Activated naive CD8-positive, alpha-beta T cell treated with anti-CD3 and anti-CD28 coated beads, Interleukin-2, amount 50 U/mL, for 16 hours (primary cell): ENCODE measurements at places on chromosomes 11 and 22.

DNA sequence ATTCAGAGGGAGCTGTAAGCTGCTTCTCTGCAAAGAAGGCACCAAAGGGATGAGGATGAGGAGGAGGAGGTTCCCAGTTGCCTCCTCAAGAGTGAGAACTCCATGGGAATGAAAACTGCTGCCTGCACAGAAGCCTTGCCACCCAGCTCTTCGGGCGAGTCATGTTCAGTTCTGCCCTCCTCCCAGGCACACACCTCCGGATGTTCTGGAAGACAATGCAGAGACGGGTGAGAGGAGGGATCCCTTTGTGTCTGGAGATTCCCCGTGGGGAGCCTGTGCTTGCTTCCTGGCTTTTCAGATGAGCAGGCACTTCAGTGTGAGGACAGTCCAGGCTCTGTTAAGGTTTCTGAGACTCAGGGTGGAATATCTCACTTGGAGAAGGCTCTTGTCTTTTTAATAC, 295.6 kb downstream of the DDX10 start:
- DNase-seq: no peak

DNA sequence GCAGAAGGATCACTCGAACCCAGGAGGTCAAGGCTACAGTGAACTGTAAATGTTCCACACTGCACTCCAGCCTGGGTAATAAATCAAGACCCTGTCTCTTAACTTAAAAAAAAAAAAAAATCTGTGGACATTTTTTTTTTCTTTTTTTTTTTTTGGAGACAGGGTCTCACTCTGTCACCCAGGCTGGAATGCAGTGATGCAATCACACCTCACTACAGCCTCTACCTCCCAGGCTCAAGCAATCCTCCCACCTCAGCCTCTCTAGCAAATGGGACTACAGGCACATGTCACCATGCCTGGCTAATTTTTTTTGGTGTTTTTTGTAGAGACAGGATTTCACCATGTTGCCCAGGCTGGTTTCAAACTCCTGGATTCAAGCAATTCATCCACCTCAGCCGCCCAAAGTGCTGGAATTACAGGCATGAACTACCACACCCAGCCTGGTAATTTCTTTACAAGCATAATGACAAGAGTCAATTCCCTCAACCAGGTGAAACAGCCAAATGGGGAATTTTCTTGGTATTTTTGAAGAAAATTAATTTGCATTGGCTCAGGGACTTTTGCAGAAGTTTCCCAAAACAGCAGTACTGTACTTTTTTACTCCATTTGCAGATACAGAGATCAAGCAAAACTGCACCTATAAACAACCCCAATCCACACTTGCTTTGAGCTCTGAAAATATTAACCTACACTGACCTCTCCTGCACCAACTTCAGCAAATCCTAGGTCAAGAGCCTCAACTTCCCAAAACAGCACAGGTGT, 44.0 kb downstream of the MRTFA start:
- DNase-seq: no peak

DNA sequence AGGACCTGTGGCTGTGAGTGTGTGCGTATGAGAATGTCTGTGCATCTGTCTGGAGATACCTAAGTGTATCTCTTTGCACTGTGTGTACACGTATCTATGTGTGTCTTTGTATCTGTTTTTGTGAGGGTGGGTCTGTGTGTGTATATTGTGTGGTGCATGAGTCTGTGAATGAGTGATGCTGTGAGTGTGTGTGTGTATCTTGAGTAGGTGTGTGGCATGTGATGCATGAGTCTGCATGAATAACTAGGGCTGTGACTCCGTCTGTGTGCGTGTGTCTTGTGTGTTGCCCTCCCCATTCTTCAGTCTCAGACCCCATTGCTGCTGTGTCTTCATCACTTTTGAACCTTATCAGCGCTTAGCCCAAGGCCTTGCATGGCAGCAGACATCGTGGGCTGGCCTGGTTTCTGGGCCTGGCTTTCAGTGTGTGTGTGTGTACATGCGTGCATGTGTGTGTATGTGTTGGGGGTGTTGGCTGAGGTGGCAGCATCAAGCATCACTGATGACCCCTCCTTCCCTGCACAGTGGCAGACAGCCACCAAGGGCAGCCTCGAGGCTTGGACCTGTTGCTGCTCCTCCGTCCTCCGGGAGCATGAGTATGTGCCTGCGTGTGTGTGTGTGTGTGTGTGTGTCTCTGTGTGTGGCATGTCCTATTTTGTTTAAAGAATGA, 1.4 kb downstream of the SGSM1 start:
- no peak for DNase-seq

DNA sequence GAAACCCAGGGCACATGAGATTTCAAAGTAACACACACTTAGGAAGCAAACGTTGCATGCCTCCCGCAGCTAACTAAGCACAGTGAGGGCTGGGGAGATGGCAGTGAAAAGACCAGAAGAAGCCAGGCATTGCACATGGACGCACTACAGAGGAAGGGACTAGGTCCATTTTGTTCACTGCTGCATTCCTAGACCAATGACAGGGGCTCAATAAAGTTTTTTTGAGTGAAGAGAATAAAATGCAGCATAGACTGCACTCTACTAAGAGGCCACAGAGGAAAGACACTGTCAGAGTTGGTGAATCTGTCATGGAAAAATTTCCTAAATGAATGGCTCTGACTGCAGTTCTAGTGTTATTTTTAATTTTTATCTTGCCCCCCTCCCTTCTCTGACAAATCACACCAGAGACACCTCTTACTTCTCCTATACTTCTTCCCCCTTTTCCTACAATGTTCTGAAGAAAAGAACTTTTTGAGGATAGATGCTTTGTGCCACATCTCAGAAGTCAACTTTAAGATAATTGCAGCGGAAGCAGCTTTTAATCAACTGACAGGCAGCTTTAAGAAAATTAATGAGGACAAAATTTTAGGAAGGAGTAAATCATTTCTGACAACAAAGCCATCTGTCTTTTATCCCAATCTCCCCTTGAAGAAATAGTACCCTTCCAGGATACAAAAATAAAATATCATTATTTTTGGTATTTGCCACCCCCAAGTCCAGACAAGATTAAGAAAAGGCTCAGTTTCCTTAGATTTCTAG, 34.8 kb upstream of the CHRM4 start:
- no peak for DNase-seq

- DNase-seq: no peak
Measured at GRCh38 chr11:74701351-74701750, 29.9 kb downstream of the CHRDL2 start.

GRCh38 chr11:6298605-6299004, 21.7 kb downstream of the CAVIN3 start:
- no peak for DNase-seq

DNA sequence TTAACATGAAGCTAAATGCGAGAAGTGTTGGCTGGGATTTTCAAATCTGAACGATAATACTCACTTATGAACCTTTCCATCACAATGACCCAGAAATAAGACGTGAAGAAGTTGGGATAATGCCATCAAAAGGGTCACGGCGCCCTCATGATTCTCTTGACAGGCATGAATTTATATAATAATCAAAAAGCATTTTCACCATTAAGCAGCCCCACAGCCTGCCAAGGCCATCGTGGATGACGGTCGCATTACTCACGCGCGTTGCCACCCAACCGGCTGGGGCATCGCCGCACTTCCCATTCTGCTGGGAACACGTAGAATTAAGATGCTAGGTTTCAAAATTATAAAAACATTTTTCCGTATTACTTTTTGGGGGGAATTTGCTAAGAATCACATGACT, 18.9 kb upstream of the GAL start:
- no peak for DNase-seq

GRCh38 chr11:128086794-128087193, 500.6 kb downstream of the ETS1 start:
- DNase-seq: no peak

DNA sequence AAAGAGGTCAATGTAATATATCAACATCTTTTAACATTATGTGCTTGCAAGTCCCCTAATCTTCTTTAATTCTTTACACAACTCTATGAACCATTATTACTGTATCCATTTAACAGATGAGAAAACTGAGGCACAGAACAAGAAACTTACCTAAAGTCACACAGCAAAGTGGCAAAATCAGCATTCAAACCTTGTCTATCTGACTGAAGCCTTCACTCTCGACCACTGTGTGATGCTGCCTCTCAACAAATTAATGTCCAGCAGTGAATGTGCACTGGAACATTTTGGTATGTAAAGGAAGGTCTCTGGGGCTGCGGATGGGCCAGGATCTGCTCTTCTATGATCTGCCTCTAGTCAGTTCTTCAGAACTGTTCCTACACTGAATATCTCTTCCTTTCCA, 42.1 kb downstream of the PRCP start:
- no peak for DNase-seq

- no peak for DNase-seq
Measured at GRCh38 chr11:127471662-127472061, 471.1 kb upstream of the KIRREL3 start.

GRCh38 chr22:47395481-47395880, 633.0 kb downstream of the TBC1D22A start:
- no peak for DNase-seq

- DNase-seq: no peak
Measured at GRCh38 chr11:125372088-125372487, 124.0 kb downstream of the FEZ1 start.

DNA sequence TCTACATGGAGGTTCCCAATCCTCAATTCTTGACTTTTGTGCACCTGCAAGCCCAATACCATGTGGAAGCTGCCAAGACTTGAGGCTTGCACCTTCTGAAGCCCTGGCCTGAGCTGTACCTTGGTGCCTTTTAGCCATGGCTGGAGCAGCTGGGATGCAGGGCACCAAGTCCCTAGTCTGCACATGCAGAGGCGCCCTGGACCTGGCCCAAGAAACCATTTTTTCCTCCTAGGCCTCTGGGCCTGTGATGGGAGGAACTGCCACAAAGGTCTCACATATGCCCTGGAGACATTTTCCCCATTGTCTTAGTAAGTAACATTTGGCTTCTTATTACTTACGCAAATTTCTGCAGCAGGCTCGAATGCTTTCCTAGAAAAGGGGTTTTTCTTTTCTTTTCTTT, 431.9 kb upstream of the ANO5 start:
- no peak for DNase-seq

DNA sequence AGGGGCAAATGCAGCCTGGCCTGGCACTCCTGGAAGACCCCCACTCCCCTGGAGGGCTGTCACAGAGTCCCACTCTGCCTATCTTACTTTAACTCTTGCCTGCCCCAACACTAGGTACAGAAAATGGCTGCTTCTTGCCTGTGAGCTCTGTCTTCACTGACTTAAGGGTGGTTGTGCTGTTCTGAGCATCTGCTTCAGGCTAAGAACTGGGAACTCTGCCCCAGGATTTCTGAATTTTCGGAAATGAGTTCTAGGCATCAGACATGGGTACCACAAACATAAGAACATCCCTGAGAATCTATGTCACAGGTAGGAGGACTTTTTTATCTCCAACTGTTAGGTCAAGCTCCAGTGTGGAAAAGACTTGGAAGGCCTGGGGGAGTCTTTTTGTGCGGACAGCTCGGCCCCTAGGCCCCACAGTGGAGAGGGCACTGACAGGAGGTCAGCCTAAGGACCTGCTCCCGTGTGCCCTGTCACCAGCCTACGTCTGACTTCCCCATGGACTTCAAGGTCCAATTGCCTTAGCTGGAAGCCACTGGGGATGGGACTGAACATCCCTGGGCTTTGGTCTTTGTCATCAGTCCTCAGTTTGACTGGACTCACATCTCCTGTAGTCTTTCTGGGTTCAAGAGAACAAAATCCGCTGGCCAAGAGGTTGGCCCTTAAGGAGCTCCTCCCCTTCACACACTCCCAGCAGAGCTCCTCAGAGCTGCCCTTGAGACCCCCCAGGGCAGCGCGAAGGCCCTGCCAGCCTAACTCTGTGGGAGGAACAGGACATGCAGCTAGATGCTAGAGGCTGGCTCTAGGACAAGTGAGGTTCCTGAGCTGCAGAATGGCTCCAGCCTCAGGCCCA, 31.9 kb downstream of the PPP2R1B start:
- DNase-seq: no peak

DNA sequence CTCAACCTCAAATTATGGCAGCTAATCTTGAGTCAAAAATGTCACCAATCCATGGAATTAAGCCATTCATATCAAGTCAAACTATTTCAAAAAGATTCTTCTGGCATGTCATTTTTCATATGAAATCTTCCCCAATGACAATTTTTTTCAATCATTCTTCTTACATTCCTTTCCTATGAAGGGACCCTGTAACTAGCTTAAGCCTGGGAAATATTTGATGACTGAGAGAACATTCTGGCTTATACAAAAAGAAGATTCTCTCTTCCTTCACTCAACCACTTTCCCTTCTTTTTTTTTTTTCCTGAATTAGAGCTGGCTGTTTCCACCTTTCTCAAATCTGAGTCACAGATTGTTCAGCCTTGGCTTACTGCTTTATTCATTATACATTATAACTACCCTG, 903.7 kb downstream of the FAM181B start:
- DNase-seq: no peak

DNA sequence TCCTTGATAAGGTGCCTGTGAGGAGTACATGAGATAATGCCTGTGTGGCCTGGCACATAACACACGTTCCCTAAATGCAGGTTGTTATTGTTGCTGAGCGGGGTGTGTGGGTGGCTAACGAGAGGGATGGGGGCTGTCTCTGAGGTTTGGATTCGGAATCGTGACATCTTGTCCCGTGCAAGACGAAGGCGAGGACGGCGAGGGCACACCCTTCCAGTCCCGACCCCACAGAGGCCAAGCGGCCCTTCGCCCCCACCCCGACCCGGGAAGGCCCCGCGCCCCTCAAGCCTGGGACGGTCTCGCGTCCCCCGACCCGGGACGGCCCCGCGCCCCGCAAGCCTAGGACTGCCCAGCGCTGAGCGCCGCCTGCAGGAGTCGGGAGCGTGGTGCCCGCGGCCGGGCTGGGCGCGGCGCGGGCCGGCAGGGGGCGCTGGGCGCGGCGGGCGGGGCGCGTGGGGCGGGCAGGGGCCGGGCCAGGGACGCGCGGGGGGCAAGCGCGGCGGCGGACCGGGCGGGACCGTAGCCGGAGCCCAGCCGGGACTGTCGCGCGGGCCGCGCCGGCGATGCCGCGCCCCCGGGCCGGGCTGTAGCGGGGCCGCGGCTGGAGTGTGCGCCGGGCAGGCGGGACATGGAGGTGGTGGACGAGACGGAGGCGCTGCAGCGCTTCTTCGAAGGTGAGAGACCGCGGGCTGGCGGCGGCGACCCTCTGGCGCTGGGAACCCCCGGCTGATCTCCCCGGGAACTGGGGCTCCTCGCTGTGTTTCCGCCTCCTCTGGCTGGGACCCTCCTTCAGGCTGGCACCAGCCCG, at the start of gene MYRF:
MYRF (plus strand) TSS at position 520 of the 808 bp plus-strand sequence; CDS start at position 629, 109 bp downstream.
- DNase-seq: peak; percentile 25

DNA sequence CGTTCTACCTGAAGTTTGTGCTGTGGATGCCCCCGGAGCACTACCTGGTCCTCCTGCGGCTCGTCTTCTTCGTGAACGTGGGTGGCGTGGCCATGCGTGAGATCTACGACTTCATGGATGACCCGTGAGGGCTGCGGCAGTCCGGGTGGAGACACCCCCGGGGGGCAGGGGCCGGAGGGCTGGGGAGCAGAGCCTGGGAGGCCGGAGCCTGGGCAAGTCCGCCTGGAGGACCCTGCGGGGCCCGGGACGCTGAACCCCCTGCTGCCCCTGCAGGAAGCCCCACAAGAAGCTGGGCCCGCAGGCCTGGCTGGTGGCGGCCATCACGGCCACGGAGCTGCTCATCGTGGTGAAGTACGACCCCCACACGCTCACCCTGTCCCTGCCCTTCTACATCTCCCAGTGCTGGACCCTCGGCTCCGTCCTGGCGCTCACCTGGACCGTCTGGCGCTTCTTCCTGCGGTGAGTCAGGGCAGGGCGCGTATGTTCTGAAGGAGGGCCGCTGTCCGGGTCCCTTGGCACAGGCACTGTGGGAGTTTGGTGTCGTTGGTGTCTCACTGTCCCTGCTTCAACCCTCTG, 17.3 kb downstream of the RNH1 start:
- DNase-seq: no peak

GRCh38 chr11:76361776-76362175, 19.2 kb downstream of the THAP12 start:
- DNase-seq: no peak

GRCh38 chr11:69811431-69811830, 7.8 kb downstream of the FGF3 start:
- no peak for DNase-seq
